ENCODE measurements at places on chromosomes 4 and X.

GRCh38 chrX:103063918-103064434 is at the start of gene BEX1:
TSS of gene BEX1 (minus strand) at chrX:103064171. CDS start at chrX:103063274, 897 bp downstream.
- no peak for DNase-seq

- no peak for DNase-seq
Observed at GRCh38 chrX:10246846-10247245, 90.1 kb downstream of the CLCN4 start.

- no peak for DNase-seq
Observed at GRCh38 chr4:66554826-66555225, 884.5 kb upstream of the EPHA5 start.

DNA sequence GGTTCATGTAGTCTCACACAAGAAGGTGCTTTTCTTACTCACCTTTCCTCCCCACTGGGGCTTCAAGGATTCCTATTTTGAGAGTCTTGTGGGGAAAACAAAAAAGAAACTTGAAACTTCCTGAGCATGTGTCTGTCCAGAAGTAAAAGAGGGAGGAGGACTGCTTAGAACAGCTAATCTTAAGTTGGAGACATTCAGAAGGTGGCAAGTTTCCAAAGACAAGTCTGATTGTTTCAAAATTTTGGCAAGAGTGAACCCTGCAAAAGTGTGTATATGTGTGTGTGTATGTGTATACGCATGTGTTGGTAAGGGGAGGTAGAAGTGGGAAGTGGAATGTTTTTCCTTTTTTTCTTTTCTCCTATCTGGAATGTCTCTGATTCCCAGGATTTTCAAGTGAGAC is 189.0 kb upstream of the FRMPD4 start:
- DNase-seq = no peak

DNA sequence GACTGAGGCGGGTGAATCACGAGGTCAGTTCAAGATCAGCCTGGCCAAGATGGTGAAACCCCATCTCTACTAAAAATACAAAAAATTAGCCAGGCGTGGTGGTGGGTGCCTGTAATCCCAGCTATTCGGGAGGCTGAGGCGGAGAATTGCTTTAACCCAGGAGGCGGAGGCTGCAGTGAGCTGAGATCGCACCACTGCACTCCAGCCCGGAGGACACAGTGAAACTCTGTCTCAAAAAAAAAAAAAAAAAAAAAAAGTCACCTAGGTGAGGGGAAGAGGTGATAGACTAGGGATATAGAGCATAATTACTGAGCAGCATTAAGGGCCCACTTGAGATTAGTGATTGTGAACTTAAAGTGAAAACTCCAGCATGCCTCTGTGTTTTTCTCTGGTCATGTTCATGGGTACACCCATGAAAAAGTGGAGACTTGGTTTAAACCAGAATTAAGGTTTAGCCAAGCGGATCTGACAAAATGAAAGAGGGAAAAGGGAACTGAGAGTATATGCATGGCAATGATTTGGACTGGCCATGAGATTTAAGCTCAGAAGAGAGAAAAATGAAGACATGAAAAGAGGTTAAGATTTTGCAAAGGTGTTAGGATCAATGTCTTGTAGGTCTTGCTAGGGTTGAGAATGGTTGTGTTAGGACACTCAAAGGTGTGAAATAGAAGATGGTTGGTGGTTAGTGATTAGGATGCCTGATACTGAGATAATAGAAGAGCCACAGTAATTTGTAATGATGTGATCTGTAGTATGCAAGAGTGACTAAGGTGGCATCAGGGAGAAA is 105.0 kb downstream of the RAB28 start:
- DNase-seq = no peak

GRCh38 chrX:115030625-115031024 is 13.2 kb upstream of the IL13RA2 start:
- no peak for DNase-seq

DNA sequence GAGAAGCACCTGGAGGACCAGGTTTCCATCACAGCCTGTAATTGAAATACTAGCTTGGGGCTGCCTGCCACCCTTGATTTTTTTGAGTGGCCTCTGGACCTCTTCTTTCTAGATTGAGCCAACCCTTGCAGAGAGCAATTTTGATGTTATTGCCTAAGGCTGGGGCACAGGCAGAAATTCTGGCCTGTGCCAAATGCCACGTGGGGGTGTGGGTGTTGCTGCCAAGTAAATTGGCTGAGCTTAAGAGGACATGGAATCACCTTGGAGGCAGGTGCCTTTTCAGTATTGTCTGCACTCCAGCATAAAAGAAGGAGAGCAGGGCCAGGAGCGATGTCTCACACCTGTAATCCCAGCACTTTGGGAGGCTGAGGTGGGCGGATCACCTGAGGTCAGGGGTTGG is 286.1 kb upstream of the PRPS2 start:
- no peak for DNase-seq

GRCh38 chrX:65528705-65529340 is 5.8 kb downstream of the LAS1L start:
- peak; percentile 80 for DNase-seq

DNA sequence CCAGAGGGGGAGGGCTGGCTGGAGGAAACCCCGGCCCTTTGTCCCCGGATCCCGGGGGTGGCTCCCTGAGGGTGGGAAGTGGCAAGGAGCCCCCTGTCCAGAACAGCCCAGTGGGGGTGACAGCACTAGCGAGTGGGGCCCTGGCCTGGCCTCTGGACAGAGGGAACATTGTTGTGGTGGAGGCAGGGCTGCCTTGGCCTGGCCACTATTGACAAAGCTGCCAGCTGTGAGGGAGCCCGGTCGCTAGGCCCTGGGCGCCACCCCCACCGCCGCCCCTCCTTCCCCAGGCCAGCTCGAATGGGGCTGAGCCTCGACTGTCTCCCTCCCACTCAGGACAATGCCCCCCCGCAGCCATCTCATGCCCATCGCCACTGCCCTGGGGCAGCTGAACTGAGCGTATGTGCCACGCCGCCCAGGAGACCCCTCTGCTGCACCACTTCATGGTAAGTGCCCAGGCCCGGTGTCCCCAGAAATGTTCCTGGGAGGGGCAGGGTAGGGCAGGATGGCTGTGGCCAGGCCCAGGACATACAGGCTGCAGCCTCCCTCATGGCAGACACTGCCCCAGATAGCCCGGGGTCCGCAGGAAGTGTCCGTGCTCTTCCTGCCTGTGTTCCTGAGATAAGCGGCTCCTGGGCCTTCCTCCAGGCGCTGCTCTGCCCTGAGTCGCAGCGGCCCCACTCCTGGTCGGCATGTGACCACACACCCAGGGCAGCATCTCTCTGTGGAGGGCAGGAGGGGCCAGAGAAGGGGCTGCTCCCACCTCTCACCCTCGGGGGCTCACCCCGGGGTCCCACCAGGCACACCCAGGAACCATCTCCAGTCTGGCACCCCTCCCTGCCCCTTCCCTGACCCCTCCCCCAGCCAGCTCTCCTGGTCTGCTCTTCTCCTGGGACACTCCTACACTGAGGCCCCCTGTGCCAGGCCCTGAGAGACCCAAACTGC is 1.4 kb downstream of the PLXNB3 start:
- DNase-seq = no peak

DNA sequence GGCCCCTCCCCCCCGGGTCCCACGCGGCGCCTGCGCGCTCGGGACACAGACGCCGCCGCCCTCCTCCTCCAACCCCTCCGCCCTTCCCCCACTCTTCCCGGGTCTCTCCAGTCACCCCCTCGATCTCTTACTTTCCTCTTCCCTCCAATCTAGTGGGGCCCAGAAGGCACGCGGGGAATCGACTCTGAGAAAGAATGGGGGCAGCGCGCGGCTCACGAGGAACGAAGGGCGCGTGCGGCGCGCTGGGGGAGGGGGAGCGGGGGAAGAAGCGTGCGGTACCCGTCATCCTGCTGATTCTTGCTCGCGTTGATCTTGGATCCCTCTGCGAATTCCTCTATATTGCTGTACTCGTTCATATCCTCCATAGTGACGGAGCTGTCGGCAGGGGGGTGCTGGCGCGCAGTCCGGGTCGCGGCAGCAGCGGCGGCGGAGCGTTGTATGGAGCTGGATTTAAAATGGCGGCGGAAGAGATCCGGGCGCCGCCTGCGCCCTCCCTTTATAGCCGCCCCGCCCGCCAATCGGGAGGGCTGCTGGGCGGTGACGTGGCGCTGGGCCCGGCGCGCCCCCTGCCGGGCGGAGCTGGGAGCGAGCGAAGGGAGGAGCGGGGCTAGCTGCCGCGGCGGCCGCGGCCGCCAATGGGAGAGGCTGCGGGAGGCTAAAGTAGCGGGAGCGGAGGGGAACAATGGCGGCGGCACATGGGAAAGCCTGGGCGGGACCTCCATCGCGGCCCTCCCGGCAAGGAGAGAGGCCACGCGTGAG is 1.1 kb downstream of the HNRNPDL start:
- DNase-seq = peak; percentile 91

DNA sequence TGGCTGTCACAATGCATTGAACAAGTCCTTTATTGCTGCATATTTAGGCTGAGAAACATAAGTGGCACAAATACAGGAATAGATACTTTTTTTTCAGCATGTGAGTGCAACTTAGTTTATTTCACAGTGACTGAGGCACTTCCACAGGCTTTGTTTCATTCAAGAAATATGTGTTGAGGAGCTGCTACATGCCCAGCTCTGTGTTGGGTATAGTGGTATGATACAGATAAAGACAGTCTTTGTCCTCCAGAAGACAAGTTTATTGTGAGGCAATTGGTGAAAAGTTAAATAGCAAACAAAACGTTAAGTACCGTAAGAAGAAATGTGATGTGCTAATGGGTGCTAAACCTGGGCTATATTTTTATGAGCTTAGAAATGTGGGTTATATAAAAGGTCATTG is 186.4 kb downstream of the SPRY1 start:
- no peak for DNase-seq

- no peak for DNase-seq
Observed at GRCh38 chrX:78747971-78748370, 451 bp downstream of the LPAR4 start.

- DNase-seq = no peak
Observed at GRCh38 chr4:182924497-182924896, 7.3 kb upstream of the DCTD start.

All from HAP-1 (cell line).